ENCODE measurements at places on chromosomes 7 and 10.

- DNase-seq: no peak
Observed at GRCh38 chr10:35559416-35559815, 45.7 kb upstream of the GJD4 start.

- no peak for DNase-seq
Observed at GRCh38 chr7:119630406-119630969, 642.5 kb upstream of the KCND2 start.

GRCh38 chr7:107958764-107959526 lies 44.0 kb downstream of the LAMB1 start:
- no peak for DNase-seq

GRCh38 chr7:33517191-33517590 lies 387.8 kb downstream of the BBS9 start:
- DNase-seq: no peak

- no peak for DNase-seq
Observed at GRCh38 chr10:124267231-124267885, 151.4 kb downstream of the OAT start.

DNA sequence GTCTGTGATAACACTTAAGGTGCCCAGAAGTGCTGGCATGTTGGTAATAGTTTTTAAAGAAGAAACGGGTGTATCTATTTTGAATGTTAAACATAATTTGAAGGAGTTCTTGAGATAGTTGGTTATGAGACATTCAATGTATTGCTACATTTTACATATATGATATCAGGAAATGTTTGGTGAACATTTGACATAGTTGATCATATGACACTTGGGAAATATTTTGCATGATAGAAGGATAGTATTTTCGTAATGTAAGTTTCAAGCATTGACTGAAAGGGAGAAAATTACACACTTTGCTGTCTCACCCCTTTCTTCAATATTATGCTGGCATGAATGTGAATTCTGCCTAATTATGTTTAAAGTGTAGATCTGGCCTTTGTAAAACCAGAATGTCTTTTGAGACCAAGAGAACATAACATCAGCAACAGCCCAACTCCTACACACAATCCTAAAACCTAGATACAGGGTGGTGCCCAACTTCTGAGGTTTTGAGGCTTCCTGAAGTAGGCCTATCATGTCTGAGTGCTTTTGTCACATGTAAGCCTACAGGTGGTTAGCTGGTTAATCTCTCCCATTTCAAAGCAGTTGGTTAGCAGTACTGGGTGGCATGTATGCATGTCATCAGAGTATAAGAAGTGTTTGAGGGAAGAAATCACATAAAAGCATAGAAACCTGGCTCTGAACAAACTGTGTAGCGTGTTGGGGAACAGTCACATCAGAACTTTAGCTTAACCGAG lies 2.1 kb downstream of the ADD3 start:
- no peak for DNase-seq

DNA sequence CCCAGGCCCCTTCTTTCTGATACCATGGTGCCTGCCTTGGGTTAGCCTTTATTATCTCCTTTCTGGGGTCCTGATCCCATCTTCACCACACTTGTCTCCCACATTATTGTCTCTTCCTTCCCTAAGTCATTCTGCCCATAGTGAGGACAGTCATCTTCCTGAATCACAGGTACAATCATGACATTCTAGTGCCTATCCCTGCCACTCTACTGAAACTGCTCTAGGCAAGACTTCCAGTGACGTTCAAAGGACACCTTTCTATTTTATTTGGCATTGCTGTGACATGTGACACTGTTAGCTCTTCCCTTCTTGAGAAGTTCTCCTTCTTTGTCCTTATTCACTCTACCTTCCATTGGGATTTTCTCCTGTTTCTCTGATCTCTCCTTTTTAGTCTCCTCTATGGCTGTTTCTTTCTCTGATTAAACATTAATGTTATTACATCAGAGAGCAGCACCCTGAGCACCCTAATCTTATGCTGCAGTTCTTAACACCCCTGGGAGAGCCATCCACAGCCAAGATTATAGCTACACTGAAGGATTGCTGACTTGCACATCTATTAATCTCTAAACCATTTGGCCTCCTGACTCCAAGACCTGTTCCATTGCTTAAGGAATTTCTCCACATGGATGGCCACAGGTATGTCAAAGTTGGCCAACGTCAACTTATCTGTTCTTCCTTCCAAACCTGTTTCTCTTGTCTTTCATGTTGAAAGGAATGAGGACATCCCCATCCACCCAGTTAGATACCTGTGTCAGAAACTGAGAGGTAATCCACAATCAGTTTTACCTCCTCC lies 10.9 kb downstream of the MACC1 start:
- no peak for DNase-seq

- no peak for DNase-seq
Observed at GRCh38 chr7:107700570-107700969, 39.9 kb downstream of the SLC26A4 start.

GRCh38 chr10:36779238-36779846 lies 346.1 kb upstream of the ANKRD30A start:
- no peak for DNase-seq

DNA sequence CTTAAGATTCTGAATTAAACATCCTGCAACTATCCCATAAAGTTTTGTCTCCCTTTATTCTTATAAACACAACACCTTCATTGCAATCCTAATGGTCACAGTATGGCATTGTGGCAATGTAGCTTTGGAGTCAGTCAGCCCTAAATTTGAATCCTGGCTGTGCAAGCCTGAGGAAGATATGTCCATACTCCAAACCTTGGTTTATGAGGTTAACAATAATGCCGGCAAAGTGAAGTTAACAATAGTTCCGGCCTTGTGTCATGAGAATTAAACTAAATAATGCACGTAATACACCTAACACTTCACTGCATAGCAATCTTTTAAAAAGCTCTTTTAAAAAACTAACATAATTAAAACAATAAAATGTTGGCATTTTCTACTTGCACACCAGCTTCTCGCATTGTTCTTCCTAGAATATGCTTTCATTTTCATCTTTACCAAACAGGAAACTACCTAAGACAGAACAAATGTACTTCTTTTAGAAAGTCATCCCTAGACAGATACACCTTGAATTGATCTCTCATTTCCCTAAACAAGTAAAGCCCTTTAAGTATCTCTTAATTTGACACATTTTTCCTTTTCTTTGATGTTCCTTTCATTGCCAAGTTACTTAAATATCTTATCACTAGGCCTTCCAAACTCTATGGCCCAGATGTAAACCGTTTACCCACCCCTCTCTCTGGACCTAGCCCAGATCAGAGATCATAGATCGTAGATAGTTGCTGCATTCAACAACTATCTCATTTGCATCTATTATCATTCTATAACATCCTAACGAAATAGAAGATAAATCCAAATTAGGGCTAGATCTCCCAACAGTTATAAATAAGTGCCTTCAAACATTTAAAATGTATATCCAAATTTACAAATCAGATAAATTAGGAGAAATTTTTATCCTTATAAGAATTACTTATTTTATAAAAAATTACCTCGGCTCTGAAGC lies 66.7 kb downstream of the CREB3L2 start:
- DNase-seq: no peak

- no peak for DNase-seq
Observed at GRCh38 chr7:17434841-17435692, 136.6 kb downstream of the AHR start.

DNA sequence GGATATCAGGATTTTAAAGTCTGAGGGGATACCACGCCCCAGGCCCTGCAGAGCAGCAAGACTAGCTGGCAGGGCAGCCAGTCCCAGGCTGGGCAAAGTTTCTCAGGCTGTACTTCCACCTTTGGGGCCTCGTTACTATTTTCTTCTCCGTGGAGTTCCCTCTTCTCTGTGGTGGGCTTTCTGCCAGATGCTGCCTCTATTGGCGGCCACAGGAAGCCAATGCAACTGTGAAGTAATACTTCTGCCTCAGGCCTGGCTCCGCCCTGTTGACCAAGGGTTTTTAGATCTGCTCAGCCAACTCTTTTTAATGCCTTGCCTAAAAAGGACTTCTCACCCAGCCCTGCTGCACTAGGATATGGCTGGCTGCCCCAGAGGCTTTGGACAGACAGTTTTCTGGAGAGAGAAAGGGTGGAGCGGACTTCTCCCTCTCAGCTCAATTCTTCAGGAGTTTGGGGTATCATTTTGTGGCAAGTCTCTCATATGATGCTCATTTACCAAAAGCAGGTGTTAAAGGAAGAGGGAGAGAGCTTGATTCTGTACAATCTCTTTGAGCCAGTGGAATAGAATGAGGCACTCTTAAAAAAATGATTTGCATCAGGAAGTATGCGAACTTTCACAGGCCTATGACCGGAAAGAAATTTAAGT lies 67.4 kb downstream of the HHEX start:
- no peak for DNase-seq

- no peak for DNase-seq
Observed at GRCh38 chr7:127252377-127252713, 396 bp downstream of the GRM8 start.

- no peak for DNase-seq
Observed at GRCh38 chr7:37916017-37916672, 472 bp downstream of the SFRP4 start.

GRCh38 chr7:129257168-129257567 lies 32.3 kb downstream of the AHCYL2 start:
- DNase-seq: no peak

- DNase-seq: no peak
Observed at GRCh38 chr10:129954492-129955315, 9.4 kb downstream of the EBF3 start.

DNA sequence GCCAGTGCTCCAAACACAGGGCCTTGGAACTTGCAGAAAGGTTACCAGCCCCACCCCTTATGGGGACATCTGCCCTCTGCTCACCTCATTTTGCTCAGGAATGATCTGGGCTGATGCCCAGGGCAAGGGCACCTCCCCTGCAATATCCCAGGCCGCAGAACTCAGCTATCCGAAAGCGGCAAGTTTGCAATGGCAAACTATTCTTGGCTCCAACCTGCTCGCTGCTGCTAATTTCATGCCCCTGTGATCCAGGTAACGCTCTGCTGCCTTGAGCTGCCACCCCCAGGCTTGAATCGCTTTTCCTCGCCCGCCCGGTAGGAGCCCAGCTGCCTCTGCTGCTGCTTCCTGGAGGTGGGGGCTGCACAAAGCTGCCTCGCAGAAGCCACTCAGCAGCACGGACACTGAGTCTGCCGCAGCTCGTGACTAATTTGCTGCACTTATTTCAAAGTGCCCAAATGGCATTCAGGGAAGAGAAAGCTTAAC lies 18.2 kb downstream of the SLC29A3 start:
- no peak for DNase-seq

GRCh38 chr7:52540041-52540440 lies 495.4 kb upstream of the POM121L12 start:
- DNase-seq: no peak

- DNase-seq: no peak
Observed at GRCh38 chr10:126437635-126438406, 49.5 kb upstream of the ADAM12 start.

DNA sequence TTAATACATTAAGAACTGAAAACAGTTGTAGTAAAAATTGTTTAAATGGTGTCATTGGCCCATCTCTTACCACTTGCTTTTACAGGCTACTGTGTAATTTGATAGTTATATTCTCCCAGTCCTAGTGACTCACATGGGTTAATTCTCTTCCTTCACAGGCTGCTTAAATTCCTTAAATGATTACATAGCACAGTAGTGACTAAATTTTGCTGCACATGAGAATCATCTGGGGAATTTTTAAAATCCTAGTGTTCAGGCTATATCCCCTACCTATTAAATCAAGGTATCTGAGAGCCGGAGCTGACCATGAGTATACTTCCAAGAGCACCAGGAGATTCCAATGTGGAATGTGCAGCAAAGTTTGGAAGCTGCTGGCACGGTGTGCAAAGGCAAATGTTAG lies 45.3 kb upstream of the ZNF800 start:
- no peak for DNase-seq

- no peak for DNase-seq
Observed at GRCh38 chr7:128167042-128167701, 73.9 kb upstream of the LEP start.

GRCh38 chr7:37987732-37988131 lies 67.3 kb downstream of the EPDR1 start:
- no peak for DNase-seq
